Activated CD8-positive, alpha-beta T cell treated with anti-CD3 and anti-CD28 coated beads, Interleukin-2, amount 10 ng/mL, durations not matched to agents 7 days and 5 days (primary cell): ENCODE measurements at places on chromosomes 4 and X.

DNA sequence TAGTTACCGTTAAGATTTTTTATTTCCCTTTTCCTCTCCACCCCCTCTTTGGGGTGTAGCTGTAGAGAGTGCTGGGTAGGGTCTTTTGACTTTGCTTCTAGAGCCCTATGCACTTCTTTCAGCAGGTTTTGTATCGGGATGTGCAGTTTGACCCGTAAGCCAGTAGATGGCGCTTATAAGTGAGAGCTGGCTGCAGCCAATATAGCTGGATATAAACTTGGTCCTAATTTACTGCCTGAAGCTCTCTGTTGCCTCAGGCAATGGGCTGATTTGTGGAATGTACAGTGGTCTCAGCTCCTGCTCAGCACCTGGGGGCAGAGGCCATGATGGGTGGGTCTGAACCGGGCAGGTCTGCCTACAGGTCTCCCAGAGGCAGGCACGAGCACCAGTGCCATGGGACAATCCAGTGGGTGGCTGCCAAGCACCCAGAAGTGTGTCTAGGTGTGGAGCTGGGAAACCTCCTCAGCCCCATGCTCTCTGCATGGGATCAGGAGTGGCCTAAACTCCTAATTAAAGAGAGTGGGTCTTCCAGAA is 146.5 kb downstream of the SPANXN1 start:
- DNase-seq: no peak

DNA sequence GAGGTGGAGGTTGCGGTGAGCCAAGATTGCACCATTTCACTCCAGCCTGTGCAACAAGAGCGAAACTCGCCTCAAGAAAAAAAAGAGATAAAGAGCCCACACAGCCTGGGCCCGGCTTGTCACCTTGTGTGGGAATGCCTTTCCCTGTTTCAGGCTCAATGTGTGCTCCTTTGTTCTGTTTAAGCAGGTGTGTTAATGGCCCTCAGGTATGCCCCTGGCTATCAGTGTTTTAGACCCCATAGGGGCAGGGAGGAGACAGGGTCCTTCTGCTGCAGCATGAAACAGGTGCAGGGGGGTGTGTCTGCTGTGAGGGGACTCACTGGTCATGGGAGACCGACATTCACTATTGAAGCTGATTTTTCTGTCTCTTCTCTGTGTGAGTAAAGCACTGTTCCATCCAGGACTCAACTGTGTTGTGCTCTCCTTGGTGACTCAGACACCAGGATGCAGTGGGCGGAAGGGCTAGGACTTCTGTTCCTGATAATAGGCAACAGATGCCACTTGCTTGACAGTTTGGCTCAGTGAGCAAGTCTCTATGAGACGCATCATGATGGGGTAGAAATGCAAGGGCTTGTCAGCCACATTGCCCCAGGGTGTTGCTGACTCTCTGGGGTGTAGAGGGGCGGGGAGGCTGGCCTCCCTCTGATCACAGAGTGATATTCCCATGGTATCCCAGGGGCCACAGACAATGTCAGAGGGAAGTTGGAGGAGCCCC is 15.6 kb upstream of the LAP3 start:
- DNase-seq: no peak

DNA sequence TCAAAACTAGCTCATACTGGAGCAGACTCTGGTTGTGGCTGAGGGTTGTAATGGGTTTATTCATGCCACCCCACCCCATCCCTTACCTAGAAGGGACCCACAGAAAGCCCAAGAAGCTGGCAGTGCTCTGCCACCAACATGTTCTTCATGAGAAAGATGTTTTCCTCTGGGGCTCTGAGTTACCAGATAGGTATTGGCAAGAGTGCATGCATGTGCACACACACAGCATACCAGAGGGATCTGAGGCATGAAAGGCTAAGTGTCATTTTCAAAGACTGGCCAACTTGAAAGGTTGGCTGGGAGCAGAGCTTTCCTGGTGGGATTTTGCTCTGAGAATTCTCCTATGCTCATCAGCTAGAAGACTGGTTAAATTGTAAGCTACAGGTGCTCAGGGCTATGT is 65.2 kb downstream of the PHOX2B start:
- DNase-seq: no peak

DNA sequence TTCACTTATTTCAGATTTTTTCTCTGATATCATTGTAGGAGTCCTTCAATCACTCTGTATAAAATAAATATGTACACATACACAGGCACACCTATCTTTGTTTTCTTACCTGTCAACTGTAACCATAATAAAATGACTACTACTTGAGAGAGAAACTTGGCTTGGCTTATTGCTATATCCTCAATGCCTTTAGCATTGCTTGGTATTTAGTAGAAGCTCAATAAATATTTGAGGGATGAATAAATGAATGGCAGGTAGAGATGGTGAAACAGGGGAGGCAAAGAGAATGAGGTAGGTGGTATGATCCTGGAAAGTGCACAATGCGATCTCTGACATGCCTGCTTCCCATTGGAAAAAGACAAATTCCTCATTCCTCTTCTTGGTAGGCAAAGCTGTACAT is 21.8 kb upstream of the CXCL6 start:
- DNase-seq: no peak

GRCh38 chr4:70688795-70689231 is 481 bp downstream of the UTP3 start:
- no peak for DNase-seq

- no peak for DNase-seq
Measured at GRCh38 chrX:93354651-93355050, 318.7 kb downstream of the NAP1L3 start.

- DNase-seq: no peak
Measured at GRCh38 chrX:63855896-63856295, 70.9 kb upstream of the ARHGEF9 start.

- DNase-seq: no peak
Measured at GRCh38 chr4:163540977-163541376, 46.5 kb downstream of the TMA16 start.

DNA sequence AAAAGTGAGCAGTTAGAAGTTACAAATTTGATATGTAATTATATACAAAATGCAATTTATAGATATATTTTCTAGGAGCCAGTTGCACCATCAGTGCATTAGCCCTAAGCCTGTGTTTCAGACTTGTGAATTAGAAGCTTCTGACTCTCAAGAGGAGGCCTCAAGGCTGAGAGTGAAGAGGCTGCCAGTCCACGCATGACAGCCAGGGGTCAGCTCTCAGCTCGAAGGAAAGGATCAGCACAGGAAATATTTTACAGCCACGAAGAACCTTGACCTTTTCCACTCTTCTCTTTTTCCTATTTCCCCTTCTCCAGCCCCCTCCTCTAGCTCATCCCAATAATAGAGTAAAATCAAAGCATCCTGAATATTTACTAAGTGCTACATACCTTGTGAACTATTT is 642.4 kb downstream of the TRIML1 start:
- DNase-seq: no peak
